ENCODE measurements at places on chromosomes 11 and 22. TPM values are rescaled to one million over a fixed set of nuclear protein-coding genes. Genes with fewer than 3 reads are reported as not detected.

GRCh38 chr11:23112987-23113886 lies 253.0 kb upstream of the CCDC179 start:
- no peak for ATAC-seq

The RAC2 gene
- total RNA-seq, result 11.3 TPM

The OR9Q2 gene
- total RNA-seq, result not detected

The SLC29A2 gene
- 0.27 TPM for total RNA-seq

The OR8G5 gene
- not detected for total RNA-seq

The OR52N5 gene
- not detected for total RNA-seq

GRCh38 chr11:83056204-83056603 lies 15.5 kb downstream of the RAB30 start:
- ATAC-seq, result no peak

DNA sequence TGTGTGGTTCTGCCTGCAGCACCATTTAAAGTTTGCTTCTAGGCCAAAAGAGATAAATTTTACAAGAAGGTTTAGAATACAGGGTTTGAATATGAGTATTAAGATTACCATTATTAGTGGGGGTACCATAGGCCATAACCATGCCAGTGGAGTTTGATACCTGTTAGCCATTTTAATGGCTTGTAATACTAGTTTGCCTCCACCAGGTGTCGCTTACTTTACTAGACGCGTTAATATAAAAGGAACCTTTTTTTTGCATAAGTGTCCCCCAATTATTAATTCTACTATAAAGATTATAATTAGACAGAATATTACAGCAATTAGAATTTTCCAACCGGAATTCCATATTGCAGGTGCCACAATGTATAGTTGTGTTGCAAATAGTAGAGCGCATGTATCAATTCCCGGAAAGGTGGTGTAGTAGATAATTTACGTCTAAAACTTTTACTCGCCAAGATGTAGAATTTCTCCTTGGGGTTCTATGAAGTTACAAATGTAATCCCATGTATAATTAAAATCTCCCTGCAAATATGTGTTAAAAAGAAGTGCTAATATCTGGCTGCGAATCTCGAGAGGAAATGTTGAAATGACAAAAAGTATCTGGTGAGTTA lies 16.1 kb downstream of the MS4A6E start:
- no peak for ATAC-seq

DNA sequence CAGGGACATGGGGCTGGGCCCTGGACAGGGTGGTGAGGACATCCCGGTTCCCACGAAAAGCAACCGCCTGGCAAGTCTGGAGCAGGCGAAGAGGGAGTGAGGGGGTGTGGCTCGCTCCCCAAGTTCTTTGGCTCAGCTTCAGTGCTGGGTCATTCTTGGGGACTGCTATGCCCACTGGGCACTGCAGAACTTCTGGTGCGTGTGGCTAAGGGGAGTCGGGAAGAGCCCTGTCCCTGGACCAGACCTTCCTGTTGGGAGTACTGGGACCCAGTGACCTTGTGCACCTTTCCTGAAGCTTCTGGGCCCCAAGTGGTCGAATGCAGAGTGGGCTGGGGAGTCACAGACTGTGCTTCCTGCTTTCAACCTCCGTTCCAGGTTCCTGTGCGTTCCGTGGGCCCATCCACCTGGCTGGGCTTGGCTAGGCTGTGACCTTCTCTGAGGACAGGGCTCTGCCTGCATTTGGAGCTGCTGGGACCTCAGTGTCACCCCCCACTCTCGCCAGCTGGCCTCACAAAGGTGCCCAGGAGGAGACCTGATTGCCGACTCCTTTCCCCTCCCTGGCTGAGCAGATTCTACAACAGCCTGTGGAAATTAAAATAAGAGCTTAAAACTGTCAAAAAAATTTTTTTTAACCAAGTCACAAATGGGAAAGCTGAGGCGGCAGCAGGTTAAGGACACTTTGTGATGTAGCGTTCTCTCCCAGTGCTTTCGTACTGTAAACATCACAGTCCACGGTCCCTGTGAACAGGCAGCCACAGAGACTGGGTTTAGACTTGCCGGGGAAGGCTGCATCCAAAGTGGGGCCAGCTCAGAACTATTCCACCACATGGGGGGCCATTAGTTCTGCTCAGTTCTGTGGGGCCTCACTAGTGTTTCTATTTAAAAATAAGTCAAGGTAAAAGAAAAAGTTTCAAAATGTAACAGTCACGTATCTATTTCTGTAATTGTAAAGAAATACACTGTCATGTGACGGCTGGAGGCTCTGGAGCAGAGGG lies 63.8 kb upstream of the WNT7B start:
- no peak for ATAC-seq

DNA sequence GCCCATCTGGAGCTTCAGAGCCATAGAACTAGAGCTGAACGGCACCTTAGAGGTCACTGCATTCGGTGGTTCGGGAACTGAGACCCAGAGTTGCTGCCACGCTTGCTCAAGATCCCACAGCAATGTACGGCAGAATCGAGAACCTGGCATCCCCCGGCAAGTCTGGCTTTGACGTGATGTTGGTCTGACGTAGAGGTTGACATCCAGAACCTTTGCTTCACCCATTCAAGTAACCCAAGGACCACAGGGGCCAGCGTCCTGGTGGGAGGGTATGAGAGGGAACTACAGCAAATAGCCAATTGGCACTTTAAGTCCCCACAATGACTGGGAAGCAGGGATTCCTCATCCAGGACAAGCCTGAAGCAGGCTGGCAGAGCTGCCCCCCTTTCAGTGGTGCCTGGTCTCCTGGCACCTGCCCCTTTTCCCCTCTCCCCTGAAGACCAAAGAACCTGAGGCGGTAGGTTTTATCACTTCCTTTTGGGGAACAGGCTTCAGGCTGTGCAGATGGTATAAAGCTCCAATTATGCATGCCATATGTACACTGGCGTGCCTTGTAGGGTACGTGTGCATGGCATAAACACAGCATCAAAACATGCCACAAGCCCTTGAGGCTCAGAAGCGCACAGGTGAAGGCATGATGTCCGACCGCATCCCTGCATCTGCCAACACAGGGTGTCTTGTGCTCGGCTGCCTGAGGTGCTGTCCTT lies 15.3 kb upstream of the TEF start:
- ATAC-seq, result peak; percentile 8

The SLC22A9 gene
- not detected for total RNA-seq

The PHF21B gene
- 1.9 TPM for total RNA-seq

DNA sequence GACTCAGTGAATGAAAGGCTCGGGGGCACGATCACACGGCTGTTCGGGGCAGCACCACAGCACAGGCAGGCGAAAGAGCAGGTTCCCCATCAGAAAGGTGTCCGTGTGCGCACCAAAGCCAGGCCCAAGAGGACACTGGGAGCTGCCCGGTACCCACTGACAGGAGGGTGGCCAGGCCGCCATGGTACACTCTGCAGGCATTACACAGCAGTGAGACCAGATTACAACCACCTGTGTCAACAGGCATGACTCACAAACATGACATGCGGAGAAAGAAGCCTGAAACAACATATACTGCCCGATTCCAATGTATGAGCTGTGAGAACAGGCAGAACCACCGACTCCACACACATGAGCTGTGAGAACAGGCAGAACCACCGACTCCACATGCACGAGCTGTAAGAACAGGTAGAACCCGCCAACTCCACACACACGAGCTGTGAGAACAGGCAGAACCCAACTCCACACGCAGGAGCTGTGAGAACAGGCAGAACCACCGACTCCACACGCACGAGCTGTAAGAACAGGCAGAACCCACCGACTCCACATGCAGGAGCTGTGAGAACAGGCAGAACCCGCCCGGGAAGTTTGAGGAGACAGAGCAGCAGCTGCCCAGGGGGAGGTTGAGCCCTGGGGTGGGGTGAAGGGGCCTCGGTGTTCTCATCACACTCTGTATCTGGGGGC lies 32.6 kb downstream of the KIAA0930 start:
- ATAC-seq, result no peak

DNA sequence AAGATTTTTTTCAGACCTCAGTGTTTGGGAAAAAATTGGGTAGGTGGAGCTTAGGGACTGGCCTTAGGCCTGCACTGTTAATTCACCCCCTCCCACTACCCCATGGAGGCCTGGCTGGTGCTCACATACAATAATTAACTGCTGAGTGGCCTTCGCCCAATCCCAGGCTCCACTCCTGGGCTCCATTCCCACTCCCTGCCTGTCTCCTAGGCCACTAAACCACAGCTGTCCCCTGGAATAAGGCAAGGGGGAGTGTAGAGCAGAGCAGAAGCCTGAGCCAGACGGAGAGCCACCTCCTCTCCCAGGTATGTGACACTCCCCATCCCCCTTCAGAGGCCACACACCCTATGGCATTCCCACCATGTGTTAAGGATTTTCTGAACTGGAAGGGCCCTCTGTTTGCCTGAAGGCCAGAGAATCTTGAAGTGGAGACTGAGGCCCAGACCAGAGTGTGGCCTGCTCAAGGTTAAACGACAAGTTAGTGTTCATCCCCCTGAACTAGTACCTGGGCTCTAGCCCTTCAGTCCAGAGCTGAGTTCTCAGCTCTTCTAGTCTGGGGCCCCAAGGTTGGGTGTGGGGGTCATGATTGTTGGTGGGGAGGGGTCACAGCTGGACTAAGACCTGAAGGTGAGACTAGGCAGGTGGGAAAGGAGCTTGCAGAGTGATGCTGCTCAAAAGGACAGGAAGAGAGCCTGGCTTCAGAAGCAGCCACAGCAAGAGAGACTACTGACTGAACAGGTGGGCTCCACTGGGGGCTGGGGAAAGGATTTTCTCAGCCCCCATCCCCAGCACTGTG lies 2.3 kb upstream of the FOLR1 start:
- no peak for ATAC-seq

DNA sequence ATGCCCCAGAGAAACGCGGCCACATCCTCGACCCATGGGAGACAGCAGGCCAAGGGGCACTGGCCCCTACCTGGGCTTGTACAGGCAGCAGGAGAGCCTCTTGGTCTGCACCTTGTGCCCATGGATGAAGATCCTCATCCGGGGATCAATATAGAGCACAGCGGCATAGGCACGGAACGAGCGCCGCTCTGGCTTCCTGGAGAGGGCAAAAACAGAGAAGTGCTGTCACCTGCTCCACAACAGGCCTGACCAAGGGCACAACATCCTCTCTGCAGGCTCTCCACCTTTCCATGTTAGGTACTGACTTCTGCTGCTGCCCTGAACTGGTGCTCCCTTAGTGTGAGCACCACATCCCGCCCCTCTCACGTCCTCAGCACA lies 27.2 kb downstream of the MORC2 start:
- no peak for ATAC-seq

DNA sequence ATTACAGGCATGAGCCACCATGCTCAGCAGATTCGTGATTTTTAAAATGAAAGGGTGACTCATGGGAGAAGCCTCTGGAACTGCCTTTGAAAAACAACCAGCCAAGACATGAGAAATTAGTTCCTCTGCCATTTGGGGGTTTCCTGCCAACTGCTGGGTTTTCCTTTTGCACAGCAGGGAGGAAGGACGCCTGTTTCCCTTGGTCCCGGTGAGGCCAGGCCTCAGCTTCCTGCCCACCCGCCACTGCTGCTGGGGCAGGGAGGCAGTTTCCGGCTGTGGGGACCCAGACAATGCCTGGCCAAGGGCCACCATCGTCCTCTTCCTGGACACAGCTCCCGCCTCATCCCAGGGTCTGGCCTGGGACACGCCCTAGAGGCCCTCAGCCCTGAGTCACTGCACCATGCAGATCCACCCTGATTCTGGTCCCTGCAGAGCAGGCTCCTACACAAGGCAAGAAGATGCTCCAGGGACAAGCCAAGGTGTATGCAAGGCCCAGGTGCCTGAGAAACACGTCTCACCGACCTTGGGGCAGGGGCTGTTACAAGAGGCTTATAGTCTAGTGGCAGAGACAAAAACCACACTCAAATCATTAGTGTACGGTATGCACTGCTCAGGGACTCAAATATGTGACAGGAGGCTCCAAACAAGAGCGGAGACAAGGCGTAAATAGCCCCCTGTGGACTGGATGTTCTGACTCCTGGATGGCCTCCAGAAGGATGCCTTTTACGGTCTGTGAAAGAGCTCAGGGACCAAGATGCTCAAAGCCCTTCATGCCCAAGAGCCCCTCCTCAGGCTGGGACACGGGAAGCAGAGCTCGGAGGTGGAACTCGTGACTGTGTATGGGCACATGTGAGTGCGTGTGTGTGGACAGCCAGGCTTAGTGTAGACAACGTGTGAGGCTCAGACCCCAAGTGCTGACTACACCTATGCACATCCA lies 10.0 kb downstream of the PPM1F start:
- peak; percentile 69 for ATAC-seq

DNA sequence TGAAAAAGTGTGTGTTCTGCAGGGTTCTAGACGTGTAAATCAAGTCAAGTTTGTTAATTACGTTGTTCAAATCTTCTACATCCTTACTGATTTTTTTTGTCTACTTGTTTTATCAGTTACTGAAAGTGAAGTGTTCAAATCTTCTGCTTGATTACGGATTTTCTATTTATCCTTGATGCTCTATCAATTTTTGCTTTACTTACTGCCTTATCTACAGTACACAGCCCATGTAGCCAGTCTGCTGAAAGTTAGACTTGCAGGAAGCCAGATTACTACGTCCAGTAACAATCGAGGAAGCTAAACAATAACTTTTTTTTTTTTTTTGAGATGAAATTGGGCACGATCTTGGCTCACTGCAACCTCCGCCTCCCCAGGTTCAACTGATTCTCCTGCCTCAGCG lies 15.6 kb upstream of the C11orf24 start:
- no peak for ATAC-seq

The PYGM gene
- total RNA-seq, result 48.6 TPM

The KLHL35 gene
- not detected for total RNA-seq

- ATAC-seq, result no peak
These were observed 43.5 kb downstream of the CBL start for GRCh38 chr11:119249671-119250010.

The RASGRP2 gene
- 37.3 TPM for total RNA-seq

GRCh38 chr22:19766511-19767426 lies 6.2 kb downstream of the TBX1 start:
- ATAC-seq, result no peak

- ATAC-seq, result no peak
These were observed 2.4 kb downstream of the VPS37C start for GRCh38 chr11:61158691-61159381.

GRCh38 chr11:15577519-15577918 lies 462.8 kb downstream of the INSC start:
- no peak for ATAC-seq

GRCh38 chr22:43956805-43957463 lies 1.7 kb downstream of the SAMM50 start:
- no peak for ATAC-seq

The GSTT2B gene
- total RNA-seq, result 12.3 TPM

The TPBGL gene
- 0.31 TPM for total RNA-seq

DNA sequence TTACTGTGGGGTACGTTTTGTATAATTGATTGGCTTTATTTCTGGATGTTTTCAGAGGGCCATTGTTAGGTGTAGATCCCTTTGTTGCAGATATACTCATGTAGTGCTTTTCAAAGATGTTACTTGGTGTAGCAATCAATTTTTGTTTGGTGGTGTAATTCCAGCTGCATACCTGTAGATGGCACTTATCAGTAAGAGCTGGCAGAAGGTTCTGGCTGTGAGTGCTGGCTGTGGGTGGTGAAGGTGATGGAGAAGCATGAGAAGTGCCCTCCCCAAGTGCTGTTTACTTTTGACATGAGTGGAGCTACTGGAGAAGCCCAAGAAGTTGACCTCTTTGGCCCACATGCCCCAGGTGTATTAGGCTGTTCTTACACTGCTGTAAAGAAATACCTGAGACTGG lies 1074.9 kb downstream of the FAM181B start:
- ATAC-seq, result no peak

The SMIM35 gene
- not detected for total RNA-seq

- ATAC-seq, result no peak
These were observed 34.7 kb downstream of the PRR14L start for GRCh38 chr22:31715147-31715778.

- no peak for ATAC-seq
These were observed 3.0 kb downstream of the TRIM29 start for GRCh38 chr11:120134931-120135228.

GRCh38 chr11:133697603-133698180 lies 147.6 kb downstream of the SPATA19 start:
- no peak for ATAC-seq
